ENCODE measurements at places on chromosomes 4 and X.

- no peak for DNase-seq
Measured at GRCh38 chrX:38371641-38372040, 19.2 kb downstream of the OTC start.

- no peak for DNase-seq
Measured at GRCh38 chr4:67109276-67109675, 436.0 kb downstream of the CENPC start.

DNA sequence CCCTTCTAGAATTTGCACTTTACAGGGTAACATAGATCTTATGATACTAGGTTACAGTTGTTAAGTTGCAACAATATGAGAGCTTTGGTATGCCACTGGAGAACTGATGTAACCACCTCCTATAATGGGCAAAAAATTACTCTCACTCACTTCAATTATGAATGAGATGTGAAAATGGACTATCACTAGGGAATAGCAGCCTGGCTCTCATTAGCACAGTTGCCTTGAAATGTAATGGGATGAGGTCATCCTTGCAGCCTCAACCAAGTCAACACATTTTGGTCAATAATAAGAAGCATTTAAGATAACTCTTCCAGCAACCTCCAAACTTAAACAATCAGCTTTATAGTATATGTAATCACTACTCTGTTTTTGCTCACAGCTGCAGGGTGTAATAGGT is 69.4 kb downstream of the TBC1D9 start:
- DNase-seq = no peak

- DNase-seq = no peak
Measured at GRCh38 chr4:101141230-101141629, 206.1 kb downstream of the PPP3CA start.

DNA sequence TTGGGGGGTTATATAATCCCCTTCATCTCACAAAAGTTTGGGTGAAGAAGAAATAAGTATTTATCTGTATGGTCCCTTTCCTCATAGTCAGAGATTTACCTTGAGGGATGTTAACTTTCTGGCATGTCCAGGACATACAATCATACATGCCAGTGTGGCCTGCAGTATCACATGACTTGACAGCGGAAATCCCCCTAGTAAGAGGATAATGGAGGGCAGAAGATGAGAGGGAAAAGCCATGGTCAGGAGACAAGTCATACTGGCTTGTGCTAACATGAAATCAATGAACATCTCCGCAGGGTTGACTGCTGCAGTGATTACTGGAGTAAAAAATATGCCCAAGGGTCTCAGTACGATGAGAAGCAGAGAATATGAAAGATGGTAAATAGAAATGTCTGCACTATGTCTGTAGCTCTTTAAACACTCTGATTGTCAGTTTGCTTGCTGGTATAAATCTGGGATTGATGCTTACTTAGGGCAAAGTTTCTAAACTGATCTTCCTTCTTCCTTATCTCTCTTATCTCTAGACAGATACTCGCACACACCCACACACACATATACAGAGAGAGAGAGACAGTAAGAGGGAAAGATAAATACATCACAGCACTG is 1385.6 kb upstream of the ADGRL3 start:
- no peak for DNase-seq

- DNase-seq = no peak
Measured at GRCh38 chr4:169664615-169665014, 44.2 kb downstream of the CLCN3 start.

DNA sequence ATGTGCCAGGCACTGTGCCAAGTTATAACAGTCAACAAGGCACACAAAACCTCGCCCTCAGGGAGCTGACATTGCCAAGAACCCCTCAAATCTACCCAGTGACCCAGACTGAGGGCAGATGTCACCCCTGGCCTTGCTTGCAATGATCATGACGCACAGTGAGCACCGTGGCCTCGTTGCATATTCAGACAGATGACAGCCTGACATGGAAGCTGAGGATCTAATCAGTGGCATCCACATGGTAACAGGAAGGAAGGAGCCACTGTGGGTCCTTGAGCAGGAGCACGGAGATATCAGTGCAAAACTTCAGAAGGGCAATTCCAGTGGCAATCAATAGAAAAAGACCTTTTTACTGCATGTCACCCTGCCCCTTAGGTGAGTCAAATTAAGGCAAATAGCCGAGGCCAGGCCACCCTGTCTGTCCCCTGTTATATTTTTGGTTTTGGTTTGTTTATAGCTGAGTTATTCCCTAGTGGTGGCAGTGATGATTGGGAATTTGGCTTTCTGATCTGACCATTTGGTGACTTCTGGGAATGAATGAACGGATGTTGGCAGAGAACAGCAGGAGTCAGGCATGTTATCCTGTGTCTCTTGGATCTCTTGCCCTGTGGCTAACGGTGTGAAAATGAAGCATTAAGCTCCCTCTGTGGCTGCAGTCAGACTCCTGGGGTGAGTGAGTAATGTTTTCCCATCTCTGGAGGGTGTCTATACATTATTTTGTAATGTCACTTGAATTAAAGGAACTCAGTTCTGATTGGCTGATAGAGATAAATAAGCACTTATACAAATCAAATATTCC is 20.4 kb downstream of the WDR13 start:
- no peak for DNase-seq
